ENCODE measurements at places on chromosomes 7 and 10.

GRCh38 chr10:16673443-16673842 is 143.8 kb downstream of the RSU1 start:
- no peak for DNase-seq

DNA sequence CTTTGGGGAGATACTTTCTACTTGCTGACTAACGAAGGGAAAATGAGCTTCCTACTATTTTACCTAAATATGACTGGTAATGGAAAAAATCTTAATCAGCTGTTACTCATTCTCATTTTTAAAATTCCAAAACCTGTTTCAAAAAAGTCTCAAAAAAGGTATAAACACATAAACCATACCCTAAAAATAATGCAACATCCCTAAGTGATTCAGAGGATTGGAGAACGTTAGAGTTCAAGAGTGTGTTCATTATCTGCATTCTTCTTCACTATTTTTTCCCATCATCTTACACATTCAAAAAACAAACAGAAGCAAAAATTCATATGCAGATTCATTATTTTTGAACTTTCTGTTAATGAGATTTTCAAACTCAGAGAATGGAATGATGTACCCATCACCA is 150.4 kb upstream of the GNAI1 start:
- DNase-seq: peak; percentile 31

DNA sequence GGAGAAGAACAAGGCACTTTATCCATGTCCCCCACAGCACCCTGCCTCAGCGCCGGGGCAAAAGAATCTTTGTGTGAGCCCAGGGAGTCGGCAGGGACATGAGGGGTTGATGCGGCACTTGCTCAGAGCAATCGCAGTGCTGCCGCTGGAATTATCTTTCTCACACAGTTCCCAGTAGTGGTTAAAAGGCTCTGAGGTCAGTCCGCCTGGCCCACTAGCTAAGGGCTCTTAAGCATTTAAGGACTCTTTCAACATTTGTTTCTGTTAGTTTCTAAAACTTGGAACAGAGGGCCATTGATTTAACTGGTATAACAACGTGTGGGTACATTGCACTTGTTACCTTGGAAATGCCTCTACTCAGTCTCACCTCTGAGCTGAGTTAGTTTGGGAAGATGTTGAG is 208.0 kb upstream of the C7orf33 start:
- no peak for DNase-seq

DNA sequence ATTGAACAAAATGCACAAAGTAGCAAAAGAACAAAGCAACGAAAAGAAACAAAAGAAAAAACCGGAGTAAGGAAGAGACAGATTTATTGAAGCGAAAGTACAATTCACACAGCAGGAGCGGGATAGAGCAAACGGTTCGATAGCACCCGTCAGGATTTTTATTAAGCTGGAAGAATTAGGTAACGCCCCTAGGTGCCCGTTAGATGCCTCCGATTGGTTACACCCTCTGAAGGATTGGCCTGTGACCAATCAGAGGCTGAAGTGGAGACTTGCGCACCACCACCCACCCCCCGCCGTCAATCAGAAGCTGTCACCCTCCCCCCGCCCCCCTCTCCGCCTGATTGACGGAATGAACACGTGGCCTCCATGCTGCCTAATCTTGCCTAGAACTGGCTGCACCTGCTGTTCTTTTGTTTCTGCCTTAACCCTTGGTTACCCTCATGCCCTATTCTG is 16.8 kb downstream of the OCM2 start:
- no peak for DNase-seq
